Small intestine (tissue), 16 donors: ENCODE measurements at places on chromosomes 2 and 18. TPM values are rescaled to one million over a fixed set of nuclear protein-coding genes. Genes with fewer than 3 reads are reported as not detected.

Gene SERPINB10
- polyA plus RNA-seq = not detected

Gene CFAP65
- 4.3 TPM for polyA plus RNA-seq

DNA sequence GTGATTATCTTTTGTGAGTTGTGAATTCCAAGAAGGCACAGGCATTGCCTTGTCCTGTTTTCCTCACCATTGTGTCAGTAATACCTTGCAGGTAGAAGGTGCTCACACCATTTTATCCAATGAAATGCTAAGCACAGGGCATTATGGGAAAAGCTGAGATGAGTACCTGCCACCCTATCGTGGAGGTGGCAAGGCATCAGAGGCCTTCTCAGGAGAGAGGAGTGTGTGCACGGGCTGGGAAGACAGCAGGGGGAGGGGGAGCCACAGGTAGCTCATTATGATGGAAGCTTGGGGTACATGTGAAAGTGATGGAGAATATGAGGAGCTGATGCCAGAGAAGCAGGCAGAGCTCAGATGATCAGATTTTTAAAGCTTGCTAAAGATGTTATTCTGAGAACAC, 69.5 kb downstream of the ASAP2 start:
- DNase-seq = no peak

- DNase-seq = no peak
Measured at GRCh38 chr18:57780318-57780705, 22.8 kb downstream of the ATP8B1 start.

Gene VAMP8
- polyA plus RNA-seq = 183 TPM
